Right renal pelvis (tissue), 4 donors: ENCODE measurements at places on chromosomes 13 and 19.
A peak's percentile ranks its signal among the peaks of the same experiment; 100 is the strongest.

- no peak for DNase-seq
Measured at GRCh38 chr19:4923276-4923747, 14.0 kb downstream of the UHRF1 start.

DNA sequence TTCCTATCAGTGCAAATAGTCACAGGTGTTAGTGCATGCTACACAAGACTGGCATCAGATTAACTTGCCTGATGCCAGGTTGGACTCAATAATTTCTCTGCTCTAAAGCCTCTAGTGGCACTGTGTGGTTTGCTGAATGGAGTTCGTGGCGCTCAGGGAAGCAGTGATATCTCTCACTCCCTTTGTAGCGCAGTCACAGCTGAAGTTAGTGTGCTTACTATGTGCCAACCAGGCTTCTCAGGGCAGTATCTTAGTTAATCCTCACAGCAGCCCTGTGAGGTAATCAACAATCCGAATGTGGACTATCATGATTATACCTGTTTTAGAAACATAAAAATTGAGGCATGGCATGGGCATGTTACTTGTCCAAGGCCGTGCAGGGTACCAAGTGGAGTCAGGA is 190.3 kb downstream of the LMO7 start:
- DNase-seq, result no peak

- no peak for DNase-seq
Measured at GRCh38 chr19:30341611-30342201, 30.5 kb upstream of the ZNF536 start.

GRCh38 chr19:5290336-5291262 is 50.0 kb downstream of the PTPRS start:
- DNase-seq, result no peak

DNA sequence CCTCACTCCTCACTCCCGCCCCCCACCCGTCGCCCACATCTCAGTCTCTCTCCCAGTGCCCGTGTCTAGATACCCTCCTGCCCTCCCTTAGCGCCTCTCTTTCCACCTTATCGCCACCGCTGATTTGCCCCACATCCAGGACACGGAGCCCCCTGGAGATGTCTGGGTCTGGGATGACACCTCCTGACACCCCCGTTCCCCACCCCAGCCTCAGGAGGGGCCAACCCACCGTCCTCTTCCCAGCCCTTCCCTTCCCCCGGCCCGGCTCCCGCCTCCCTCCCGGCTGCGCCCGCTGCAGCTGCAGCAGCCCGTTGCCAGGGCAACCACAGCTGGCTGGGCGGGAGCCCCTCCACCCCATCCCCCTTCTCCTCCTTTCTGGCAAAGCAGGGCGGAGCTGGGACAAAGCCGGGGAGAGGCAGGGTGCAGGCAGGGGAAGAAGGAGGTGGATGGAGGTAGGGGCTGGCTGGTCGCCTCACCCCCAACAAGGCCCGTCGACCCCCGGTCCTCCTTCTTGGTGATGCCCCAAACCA is 13.5 kb downstream of the DPF1 start:
- DNase-seq, result no peak

DNA sequence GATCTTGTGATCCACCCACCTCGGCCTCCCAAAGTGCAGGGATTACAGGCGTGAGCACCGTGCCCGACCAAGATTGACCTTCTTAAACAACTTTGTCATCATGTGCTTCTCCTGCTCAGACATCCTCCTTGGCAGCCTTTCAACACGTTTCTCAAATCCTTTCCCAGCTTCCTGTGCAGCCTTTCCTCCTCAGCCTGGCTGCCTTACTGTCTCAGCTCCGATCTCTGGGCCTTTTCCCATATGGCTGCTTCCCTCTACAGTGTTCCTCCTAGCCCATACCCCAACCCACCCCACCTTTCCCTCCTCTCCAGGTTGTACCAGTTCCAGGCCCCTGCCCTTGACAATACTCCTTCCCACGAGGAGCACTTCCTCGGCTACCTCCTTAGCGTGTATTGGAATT is 7.2 kb downstream of the PHF11 start:
- no peak for DNase-seq

GRCh38 chr13:21675095-21675991 is 4.5 kb downstream of the FGF9 start:
- no peak for DNase-seq

DNA sequence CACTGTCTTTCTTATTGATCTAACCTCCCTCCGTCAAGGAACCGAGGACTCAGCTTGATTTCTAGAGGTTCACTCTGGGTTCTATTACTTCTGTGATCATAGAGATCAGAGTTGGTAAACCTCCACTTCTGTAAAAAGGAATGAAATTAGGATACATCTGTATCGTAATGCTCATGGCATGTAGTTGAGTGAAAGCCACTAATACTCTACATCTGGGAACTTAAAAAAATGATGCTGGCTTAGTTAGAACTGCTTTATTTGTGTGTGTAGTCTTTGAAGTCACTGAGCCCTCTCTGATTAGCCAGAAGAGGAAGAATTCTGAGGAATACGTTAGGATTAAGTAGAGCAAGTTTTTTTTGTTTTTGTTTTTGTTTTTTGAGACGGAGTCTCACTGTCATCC is 140.8 kb downstream of the GGACT start:
- no peak for DNase-seq

GRCh38 chr13:26446751-26447150 is 110.7 kb upstream of the WASF3 start:
- no peak for DNase-seq

- no peak for DNase-seq
Measured at GRCh38 chr13:73171271-73171682, 112.5 kb downstream of the KLF5 start.

DNA sequence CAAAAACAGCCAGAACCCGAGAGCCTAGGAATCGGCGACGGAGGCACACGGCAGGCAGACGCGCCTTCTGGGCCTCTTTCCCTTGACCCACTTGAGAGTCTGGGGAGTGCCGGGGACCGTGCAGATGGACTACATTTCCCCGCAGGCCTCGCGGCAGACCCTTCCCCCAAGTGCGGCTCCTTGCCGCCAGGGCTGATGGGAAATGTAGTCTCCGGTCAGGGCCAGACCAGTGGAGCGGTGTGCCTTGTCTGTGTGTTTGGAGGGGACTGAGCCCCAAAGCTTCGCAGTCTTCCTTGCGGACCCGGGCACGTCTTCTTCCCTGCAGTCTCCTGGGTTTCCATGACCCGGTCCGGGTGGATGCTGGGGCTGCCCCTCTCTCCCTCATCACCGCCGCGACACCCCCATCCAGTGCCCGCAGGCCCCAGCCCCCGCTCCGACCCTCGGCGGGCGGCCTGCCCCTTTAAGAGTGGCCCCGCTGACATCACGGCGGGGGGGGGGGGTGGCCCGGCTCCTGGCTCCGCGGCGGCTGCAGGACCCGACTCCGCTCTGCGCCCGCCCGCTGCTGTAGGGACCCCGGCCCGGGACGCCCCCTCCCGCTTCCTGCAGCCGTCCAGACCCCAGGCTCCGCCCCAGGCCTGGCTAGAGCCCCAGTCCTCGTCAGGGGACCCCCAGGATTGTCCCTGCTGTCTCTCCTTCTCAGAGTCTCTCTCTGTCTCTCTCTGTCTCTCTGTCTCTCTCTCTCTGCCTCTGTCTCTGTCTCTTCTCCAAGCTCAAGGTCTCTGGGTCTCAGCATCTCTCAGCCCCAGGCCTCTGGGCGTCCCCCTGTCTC is 758 bp upstream of the CACNG7 start:
- no peak for DNase-seq

DNA sequence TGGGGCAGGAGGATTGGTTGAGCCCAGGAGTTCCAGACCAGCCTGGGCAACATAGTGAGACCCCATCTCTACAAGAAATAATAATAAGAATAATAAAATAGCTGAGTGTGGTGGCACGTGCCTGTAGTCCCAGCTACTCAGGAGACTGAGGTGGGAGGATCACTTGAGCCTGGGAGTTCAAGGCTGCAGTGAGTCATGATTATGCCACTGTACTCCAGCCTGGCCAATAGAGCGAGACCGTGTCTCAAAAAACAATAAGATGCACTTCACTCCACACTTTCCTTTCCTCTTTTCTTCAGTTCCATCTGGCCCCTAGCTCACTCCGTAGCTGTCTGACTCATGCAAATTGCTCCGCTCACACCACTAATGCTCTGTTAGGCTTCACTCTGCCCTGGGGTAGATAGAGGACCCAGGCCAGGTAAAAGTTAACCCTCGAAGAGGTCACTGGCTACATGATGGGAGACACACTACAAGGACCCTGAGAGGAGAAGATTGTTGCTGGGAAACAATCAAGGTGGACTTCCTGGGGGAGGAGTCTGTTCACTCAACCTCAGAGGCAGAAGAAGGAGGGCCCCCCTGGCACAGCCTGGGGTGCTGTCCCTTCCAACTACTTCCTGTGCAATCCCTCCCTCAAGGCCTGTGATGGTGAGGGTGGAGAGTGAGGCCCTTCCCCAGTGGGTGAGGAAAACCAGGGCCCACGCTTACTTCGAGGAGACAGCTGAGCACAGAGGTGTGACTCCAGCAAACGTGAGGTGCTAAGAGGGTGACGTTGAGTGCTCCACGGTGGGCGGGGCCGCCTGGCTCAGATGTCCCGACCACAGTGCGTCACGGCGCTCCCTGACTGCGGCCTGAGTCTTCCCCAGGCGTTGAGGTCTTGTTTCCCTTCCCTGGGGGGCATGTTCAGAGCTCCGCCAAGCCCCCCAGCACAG is 8.8 kb upstream of the TNFSF9 start:
- no peak for DNase-seq

DNA sequence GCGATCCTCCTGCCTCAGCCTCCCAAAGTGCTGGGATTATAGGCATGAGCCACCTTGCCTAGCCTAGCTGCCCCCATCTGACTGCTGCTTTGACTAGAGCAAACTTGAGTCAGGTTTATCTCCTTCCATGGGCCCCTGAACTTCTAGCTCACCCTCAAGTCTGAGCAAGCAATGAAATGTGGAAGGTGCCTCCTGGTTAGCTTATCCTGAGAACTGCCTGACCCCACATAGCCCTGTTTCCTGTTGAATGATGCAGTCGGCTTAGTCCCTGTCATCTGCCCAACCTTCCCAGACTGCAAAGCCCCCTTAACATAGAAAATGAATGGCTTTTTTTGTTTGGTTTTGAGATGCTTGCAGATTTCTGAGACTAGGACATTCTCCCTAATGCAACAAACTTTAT is 8.9 kb upstream of the TMEM160 start:
- no peak for DNase-seq

GRCh38 chr13:30376426-30377311 is 45.6 kb upstream of the UBE2L5 start:
- no peak for DNase-seq

- DNase-seq, result no peak
Measured at GRCh38 chr19:31154021-31154420, 195.2 kb downstream of the TSHZ3 start.

GRCh38 chr19:51203916-51204315 is 21.0 kb upstream of the CD33 start:
- no peak for DNase-seq

- no peak for DNase-seq
Measured at GRCh38 chr13:59300355-59301173, 863.2 kb downstream of the DIAPH3 start.

DNA sequence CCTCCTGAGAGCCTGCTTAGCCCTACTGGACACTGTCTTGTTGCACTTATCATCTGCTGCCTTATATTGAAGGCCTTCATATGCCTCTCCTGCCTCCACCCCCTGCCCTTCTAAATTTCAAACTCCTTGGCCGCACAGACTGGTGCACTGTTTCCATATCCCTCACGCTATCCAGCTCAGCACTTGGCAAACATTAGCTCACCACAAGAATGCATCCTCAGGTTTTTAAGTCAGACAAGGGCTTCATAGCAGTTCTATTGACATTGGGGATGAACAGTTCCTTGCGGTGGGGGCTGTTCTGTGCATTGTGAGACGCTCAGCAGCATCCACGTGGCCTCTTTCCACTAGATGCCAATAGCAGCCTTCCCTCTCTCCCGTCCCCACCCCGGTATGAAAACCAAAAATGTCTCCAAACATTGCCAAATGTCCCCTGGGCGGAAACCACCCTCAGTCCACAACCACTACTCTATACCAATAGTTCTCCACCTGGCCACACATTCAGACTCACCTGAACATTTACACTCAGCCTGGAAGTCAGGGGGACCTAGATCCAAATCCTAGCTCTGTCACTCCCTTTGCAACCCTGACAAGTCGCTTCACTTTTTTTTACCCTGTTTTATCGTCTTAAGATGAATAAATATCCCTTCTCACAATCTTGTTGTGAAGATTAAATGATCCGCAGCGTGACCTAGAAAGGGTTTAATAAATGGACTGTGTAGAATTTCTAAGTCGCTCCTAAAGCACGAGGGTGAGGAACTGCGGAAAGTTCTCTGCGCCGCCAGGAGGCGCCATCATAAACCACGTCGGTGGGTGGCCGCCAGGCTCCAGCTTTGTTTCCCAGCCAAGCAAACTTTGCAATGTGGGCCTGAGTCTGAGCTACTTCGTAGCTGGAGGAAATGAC is 3.6 kb upstream of the CEACAM3 start:
- peak; percentile 20 for DNase-seq

DNA sequence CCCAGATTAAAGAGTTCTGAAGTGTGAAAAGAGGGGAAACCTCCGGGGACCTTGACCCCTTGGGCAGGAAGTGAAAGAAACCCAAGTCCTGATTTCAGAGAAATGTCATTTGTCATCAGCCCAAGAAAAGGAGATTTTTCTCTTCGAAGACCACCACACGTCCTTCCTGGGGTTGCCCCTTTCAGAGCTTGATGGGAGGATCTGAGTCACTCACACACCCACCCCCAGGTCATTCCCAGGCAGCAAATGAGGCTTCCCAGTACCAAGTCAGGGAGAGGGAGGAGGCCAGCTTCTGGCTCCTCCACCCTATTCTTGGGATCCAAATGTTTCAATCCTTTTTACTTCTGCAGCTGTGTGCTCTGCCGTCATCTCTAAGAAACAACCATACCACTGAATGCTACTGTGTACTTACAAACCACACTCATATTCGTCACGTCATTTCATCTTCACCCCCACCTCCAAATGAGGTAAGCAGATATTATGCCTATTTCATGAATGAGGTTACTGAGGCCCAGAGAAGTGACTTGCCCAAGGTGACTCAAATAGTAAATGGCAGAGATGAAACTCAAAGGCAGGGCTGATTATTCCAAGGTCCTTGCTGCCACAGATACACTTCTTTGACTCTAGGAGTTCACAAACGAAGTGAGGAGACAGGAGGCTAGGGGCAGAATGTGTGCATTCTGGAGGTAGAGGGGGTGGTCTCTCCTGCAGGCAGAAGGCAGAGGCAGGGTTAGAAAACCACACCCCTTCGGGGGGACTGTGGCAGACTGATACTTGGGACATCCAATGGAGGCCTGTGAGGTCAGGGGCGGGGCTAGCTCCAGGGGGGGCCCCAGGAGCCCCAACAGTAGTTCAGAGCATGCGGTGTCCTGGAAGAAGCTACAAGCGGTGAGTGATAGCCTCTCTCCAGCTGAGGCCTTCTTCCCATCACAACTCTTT is 5.0 kb upstream of the KMT2B start:
- DNase-seq, result no peak

GRCh38 chr19:58522709-58523108 is 3.1 kb upstream of the ZBTB45 start:
- DNase-seq, result no peak

GRCh38 chr19:34512254-34512822 is 30.8 kb downstream of the WTIP start:
- DNase-seq, result no peak

DNA sequence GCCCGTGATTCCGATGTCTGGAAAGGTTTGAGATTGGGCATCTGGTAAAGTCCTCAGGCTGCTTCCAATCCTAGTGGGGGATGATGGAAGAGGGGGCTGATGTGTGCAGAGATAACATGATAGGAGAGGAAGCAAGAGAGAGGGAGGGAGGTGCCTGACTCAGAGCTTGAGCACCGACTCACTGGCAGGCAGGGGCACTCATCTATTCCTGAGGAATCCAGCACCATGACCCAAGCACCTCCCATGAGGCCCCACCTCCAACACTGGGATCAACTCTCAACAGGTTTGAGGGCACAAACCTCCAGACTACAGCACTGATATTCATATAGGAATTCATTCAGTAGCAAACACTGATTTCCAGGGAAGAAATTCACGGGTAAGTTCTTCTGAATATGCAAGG is 5.6 kb upstream of the SIGLEC9 start:
- DNase-seq, result no peak
